CD4-positive, alpha-beta T cell treated with Interleukin-6 at 100 ng/mL for 8 hours (primary cell): ENCODE measurements at places on chromosomes 2 and 18.

GRCh38 chr2:100394111-100394641 is 23.3 kb downstream of the CHST10 start:
- DNase-seq: no peak

DNA sequence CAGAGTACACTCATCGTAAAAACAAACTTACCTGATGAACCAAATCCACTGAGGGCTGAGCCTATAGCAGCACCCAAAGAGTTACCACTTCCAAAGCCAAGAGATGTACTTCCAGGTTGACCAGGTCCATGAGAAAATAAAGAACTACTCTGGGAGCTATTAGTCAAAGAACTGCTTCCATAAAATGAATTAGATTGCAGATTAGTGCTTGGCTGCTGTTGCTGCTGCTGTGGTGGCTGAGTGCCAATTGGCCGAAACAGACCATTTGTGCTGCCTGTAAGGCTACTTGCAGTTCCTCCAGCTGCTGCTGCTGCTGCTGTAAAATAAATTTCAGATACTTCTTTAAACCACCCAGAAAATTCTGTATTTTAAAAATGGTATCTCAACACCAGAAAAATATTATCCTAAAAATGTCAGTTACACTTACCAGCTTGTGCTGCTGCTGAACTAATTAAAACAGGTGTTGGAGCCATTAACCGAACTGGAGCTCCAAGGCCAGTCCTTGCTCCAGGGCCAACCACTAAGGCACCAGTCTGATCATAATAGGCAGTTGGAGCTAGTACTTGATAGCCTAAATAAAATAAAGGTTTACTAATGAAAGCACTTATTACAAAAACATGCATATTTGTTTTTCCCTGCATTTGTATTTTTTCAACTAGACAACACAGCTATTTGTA is 58.1 kb upstream of the SDC1 start:
- DNase-seq: no peak

DNA sequence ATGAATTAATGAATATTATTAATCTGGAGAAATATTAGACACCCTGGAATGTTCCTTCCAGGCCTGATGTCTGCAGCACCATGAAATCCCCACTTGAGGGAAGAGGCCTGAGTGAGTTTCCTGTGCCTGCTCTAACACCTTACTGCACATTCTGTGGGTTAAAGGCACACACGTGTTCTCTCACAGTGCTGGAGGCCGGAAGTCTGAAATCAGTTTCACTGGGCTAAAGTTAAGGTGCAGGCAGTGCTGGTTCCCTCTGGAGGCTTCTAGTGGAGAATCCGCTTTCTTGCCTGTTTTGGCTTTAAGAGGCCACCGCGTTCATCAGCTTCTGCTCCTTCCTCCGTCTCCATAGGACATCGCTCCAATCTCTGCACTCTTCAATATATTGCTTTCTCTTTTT is 48.7 kb downstream of the ACKR3 start:
- DNase-seq: no peak

DNA sequence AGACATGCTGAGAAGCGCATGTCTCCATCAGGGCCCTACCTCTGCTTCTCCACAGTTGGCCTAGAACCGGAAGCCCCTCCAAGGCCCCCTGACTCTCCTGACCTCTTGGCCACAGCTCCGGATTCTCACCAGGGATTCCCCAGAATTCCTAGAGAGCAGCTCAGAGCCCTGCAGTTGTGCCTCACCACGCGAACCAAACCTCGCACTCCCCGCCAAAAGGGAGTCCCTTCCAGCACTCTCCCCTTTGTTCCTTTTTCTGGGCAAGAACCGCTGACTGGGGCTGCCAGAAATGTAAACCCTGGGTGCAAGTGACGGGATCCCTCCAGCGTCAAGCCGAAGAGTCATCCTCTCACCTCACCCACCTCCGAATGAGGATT is 36.7 kb downstream of the AFF3 start:
- no peak for DNase-seq

DNA sequence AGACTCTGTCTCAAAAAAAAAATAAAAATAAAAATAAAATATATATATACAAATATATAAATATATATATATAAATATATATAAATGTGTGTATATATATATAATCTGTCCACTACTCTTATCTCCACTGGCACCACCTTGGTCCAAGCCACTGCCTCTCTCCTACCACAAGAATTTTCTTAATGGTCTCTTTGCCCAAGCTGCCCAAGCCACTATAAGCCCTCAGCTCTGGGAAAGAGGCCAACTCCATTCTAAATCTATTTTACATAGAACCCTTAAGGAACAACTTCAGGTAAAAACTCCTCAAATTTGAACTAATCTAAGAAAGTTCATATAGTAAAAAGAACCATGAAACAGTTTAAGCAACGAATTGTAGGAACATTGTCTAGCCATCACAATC is 45.6 kb upstream of the GREB1L start:
- no peak for DNase-seq

- DNase-seq: no peak
These were observed 44.0 kb downstream of the CAPN13 start for GRCh38 chr2:30763151-30763660.

GRCh38 chr2:96260387-96261260 is 5.2 kb downstream of the TMEM127 start:
- peak; percentile 10 for DNase-seq

GRCh38 chr18:10919851-10920250 is 229.5 kb downstream of the PIEZO2 start:
- no peak for DNase-seq

GRCh38 chr2:113126845-113127645 is at the start of gene IL1RN:
IL1RN (plus strand) TSS chr2:113127598; CDS start chr2:113127625, 27 bp downstream.
- DNase-seq: no peak

- no peak for DNase-seq
These were observed 344.4 kb downstream of the CYRIA start for GRCh38 chr2:16321256-16321655.

GRCh38 chr2:65554765-65555591 is 122.6 kb upstream of the SPRED2 start:
- no peak for DNase-seq

- DNase-seq: no peak
These were observed 211.8 kb downstream of the LTBP1 start for GRCh38 chr2:33158482-33159003.

DNA sequence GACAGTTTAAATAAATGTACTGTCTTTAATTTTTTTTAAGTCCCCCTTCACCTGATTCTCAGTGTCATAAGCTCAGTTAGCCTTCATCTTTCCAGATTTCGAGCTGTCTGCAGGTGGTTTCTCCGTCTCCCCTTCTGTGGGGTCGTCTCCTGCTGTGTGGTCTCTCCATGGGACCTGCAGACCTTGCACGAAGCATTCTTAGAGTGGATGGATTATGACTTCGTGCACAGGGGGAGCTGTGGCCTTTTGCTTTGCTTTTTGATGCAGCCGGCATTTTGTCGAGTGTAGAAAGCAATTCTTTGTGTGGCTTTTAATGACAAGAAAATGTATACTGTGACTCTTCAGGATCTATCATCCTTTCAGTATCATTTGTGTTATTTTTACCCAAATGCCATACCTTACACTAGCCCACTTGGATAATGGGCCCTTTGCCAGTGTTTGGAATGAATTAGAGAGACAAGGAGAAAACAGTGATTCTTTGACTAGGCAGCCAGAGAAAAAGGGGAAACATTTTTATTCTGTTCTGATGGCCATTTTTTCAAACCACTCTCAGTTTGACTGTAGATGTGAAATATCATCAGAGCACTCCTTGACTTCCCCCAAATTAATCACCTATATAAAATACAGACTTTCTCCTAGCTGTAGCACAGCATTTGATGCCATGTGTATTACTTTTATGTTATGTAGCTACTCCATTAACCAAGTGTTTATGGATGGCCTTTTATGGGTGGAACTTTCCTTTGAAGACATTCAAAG is 54.3 kb downstream of the ITGA6 start:
- DNase-seq: no peak

DNA sequence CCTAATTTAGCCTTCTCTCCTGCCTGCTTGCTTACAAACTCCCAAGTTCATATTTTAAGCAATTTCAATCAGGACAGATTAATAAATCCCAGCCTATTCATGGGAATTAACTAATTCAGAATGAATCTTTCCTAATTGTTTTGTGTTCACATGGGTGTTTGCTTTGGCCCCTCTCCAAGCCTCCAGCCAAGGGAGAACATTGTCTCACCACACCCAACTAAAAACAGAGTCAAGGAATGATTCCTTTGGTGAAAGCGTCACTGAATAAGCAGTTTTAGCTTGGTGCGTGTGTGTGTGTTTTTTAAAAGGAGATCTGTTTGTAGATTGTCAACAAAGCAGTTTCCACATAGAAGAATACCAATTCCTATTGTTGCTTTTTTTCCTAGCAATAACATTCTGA is 43.0 kb upstream of the DSG1 start:
- DNase-seq: no peak

GRCh38 chr18:34872066-34872465 is 162.0 kb downstream of the DTNA start:
- DNase-seq: no peak

DNA sequence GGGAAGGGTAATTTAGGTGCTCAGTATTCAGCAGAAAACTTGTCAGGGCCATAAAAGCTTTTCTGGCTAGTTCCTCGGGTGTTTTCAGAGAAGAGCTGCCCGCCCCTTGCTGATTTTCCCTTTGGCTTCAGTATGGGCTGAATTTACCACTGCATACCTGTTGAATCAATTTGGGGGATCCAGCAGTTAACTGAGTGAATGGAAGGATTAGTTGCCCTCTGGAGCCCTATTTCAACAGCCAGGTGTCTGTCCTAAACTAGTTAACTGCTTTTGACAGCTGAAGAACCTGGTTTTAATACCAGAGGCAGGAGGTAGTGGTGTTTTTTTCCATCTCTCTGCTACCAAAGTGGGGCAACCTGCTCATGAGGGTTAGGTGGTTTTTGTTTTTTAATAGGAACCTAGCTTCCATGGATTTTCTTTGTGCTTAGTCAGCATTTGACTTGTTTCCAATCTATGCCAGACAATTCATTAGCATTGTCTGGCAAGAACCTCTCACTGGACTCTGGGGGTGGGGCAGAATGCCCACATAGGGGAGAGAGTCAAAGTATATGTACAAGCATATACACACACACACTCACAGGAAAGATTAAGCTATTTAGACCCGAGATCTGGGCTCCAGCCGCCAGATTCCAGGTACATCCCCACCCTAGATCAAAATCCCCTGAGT is 166.5 kb upstream of the SIX3 start:
- DNase-seq: no peak

DNA sequence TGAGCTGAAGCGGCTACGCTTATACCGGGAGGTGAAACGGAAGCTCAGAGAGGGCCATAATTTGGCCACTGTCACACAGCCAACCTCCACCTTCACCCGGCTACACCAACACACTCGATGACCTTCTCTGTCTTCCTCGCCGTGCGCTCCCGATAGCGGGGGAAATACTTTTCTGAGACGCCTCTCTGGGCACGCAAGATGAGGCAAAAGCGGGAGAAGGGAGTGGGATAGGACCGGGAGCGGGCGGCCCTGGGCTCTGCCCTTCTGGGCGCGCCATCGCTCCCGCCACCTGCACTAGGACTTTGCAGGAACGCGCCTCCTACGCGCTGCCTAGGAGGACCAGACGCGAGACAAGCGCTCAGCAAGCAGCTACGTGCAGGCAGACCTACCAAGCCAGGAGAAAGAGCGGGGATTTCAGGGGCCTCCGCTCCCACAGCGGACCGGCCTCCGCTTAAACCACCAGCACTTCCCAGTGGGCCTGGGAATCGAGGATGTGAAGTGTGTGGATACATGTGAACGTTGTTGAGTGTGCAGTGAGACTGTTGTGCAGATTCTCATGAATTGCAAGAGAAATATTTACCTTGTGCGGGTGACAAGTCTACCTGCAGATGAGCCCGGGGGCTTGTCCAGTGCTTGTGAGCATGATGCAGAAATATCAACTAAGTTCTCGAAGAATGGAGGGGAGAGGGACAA is 11.4 kb downstream of the SIX3 start:
- DNase-seq: no peak

DNA sequence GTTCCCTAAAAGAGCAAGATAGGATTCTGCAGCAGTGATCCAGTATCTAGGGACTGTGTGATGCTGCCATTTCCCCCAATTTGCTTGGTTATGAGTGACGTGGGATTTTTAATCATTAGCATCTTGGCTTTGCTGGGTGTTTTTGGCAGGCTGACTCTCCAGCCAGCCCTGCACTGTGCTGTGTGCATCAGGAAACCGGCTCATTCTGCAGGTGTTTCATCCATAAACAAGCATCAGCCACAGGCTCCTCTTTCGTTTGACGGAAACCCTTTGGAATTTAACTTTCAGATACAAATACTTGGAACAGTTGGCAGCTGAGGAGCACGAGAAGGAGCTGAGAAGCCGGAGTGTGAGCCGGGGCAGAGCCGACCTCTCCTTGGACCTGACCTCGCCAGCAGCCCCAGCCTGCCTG is 135.9 kb downstream of the TPGS2 start:
- DNase-seq: no peak

DNA sequence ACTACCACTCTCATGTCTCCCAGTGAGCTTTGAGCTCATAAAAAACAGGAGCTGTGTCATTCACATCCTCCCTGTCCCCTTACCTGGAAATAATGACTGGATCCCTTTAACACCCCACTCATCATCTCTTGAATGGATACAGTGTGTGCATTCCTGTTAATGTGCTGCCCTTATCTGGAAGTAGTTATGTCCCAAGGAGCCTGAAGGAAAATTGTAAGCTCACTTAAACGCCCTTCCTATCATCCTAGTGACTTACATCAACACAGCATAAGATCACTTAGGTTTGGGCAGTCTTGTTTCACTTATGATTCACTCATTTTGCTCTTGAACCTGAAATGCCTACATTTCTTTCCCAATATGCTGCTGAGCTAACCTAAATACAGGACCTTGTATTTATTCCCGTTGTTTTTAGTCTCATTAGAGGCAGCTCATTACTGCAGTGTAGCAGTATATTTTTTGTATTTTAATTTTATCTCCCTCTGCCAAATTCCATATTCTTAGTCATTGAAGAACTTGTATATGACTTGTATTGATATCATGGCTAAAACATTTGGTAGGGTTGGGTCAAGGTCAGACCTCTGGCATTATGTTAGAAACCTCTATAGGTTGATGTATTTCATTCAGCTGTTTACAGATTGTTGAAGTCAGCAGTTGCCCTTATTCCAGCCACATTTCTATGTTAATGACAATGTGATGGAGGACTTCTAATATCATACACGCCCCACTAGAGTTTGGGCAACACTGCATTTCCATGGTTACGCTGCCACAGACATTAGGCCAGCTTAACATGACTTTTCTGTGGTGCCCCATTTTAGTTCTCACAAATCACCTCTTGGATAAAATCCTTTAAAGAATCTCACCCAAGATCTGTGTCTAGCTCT is 72.9 kb downstream of the PKP4 start:
- no peak for DNase-seq
